ENCODE measurements at places on chromosomes 6 and 20.
A peak's percentile ranks its signal among the peaks of the same experiment; 100 is the strongest.

- DNase-seq: no peak
Measured at GRCh38 chr20:54092021-54092420, 21.6 kb upstream of the BCAS1 start.

- no peak for DNase-seq
Measured at GRCh38 chr20:18019068-18019467, 38.6 kb downstream of the OVOL2 start.

- peak; percentile 73 for DNase-seq
Measured at GRCh38 chr6:7106752-7107577, 796 bp upstream of the RREB1 start.

- DNase-seq: no peak
Measured at GRCh38 chr6:142531727-142532126, 229.9 kb downstream of the ADGRG6 start.

DNA sequence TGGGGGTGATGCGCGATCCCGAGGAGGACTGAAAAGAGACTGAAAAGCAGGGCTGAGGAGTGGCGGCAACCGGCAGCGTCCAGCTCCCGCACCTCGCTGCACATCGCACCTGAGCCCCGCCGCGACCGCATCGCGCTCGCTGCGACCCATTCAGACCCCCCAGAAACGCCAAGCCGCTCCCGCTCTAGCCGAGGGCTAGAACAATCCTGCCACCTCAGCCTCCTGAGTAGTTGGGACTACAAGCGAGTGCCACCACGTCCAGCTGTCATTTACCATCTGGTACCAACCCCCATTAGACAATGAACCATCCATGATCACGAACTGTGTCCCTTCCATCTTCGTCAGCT is 33.2 kb downstream of the HLA-A start:
- DNase-seq: no peak

DNA sequence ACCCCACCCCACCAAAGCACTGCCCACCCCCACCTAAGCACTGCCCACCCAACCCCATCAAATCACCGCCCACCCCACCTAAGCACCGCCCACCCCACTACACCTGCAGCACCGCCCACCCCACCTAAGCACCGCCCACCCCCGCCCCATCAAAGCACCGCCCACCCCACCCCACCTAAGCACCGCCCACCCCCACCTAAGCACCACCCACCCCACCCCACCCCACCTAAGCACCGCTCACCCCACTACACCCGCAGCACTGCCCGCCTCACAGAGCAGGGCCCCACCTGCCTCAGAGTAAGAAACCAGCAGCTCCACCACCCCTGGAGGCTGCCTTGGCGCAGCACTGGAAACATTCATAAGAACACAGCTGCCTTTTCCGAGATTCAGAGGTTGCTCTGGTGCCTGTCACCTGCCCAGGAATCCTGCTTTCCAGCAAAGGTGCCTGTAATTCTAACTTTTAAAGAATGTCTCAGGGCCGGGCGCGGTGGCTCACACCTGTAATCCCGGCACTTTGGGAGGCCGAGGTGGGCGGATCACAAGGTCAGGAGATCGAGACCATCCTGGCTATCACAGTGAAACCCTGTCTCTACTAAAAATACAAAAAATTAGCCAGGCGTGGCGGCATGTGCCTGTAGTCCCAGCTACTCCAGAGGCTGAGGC is 148.2 kb downstream of the BMP7 start:
- DNase-seq: no peak

DNA sequence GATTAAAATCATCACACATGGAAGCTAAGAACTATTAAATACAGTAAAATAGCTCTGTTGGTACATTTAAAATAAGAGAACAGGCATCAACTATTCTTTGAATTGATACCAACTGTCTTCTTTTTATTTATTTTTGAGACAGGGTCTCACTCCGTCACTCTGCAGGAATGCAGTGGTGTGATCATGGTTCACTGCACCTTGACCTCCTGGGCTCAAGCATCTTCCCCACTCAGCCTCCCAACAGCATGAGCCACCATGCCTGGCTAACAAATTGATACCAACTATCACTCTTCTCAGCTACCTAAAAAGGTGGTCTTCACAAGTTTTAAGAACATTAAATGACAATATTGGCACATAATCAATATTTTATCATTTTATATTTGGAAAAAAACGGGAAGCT is 7.8 kb upstream of the PNISR start:
- no peak for DNase-seq

DNA sequence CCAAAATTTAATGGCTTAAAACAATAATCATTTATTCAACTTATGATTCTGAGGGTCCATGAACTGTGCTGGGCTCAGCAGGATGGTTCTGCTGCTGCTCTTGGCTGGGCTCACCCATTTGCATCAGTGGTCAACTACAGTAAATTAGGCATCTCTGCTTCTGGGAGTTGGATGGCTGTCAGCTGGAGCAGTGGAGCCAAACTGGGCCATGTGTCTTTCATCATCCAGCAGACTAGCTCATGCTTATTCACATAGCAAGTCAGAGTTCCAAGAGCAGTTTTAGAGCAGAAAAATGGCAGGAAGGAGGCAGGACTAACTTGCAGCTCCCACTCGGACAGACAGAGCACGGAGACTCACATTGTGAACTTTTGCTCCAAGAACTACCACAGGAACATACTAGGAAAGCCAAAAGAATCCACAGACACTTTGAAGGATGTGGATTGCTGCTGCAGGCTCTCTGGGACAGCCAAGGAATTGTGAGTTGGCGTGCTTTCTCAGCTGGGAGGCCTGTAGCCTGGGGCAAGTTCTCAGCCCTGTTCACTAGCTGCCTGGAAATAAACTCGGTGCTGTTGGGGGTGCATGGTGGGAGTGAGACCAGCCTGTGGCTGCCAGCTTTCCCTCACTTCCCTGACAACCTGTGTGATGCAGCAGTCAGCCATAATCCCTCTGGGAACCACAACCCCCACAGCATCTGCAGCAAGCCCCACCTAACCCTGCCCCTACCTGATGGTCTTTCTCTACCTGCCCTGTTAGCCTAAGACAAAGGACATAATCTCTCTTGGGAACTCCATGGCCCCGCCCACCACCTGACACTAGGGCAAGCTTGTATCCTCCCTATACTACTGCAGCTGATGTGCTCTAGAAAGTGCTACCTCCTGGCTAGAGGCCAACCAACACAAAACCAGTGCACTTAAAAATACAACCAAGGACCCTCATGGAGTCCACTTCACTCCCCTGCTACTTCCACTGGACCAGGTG is 129.0 kb downstream of the JPH2 start:
- DNase-seq: no peak

DNA sequence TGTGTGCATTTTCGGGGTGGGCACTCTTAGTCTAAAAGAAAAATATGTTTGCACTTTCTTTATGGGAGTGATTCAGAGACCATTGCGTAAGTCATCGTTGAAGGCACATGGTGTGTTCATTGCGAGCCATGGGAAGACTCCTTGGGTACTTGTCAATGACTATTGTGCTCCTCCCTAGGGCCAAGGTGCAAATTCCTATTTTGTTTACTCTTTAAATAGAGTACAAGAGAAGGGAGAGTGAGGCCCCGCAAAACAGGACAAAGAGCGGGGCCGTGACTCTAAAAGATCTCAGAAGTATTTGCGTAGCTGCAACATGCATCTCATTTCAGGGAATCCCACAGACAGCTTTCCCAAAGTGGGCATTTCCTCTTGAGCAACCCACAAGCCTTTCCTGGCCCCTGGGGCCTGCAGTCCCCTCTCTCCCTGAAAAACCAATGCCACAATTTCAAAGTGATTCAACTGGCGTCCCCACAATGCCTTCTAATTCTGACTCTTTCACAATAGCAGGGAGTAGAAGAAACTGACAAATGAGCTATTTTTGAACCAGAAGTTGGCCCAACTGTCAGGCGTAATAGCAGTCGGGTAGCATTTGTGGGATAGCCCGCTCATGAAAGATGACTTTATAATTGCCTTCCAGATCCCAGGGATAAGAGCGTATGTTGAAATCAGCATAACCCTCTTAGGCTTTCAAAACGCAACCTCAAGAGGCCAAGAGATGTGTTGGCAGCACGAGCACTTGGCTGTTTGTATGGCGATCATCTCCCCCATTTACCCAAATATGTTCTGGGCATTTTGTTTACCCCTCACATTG is 277.9 kb upstream of the BMP2 start:
- DNase-seq: no peak

DNA sequence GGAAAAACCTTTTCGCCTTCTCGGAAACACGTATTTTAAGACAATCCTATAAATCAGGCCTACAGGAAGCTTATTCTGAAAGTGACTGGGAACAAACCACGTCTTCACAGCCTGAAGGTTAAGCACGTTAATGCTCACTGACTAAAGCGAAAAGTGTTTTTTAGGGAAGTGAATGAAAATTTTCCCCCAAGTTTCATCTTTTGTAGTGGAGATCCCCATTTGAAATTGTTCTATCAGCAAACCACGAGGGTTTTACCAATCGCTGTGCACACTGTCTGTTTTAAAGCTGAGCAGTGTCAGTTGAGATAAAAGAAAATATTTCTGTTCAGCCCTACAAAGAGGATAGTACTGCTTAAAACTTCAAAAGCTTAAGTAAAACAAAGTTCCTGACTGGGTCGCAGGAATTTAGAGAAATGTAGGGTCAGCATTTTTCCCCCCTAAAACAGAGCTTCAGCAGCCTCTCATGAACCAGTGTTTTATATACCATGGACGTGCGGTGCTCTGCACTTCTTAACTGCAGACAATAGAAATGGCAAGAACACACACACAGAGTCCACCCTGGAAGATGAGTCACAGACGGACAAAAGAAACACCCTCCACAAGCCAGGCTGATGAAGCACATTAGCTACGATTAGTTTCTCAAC is 34.9 kb downstream of the SLC22A23 start:
- no peak for DNase-seq

DNA sequence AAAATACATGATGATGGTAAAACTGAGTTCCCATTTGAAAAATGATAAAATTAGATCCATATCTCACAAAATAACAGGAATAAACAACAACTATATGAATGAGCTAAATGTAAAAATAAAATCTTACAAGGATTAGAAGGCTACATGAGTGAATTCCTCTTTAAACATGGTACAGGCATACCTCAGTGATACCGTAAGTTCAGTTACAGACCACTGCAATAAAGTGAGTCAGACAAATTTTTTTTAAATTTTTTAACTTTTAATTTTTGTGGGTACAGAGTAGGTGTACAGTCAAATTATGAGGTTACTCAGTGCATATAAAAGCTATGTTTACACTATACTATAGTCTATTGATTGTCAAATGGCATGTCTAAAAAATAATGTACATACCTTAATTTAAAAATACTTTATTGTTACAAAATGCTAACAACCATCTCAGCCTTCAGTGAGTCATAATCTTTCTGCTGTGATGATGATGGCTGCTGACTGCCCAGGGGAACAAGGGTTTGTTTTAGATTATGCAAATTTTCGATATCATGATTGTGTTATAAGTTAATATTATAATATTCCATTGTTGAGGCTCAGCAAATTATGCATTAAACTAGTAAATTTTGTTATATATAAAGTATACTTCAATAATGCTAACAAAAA is 222.8 kb upstream of the RUNX2 start:
- no peak for DNase-seq

DNA sequence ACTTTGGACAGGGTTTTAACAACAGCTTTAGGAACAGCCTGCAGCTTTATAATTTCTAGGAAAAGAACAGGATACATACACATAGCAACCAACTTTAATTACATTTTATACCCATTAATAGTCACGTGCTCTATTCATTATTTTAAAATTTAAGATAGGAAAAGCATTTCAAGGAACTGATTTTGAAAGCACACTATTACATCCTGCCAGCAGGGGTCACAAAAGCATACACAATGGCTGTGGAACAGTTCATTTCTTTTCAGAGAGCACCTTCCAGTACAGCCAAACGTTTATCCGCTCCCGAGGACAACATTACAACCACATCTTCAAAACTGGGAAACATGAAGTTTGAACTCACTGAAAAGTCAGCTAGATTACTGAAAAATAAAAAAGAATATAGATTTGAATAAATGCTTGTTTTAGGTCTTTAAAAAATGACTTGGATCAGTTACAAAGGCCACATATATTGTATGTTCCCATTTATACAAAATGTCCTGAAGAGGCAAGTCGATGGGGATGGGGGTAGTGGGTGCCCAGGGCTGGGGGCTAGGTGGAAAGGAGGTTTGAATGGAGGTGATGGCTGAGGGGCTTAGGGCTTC is 104.6 kb upstream of the EXOC2 start:
- DNase-seq: no peak

DNA sequence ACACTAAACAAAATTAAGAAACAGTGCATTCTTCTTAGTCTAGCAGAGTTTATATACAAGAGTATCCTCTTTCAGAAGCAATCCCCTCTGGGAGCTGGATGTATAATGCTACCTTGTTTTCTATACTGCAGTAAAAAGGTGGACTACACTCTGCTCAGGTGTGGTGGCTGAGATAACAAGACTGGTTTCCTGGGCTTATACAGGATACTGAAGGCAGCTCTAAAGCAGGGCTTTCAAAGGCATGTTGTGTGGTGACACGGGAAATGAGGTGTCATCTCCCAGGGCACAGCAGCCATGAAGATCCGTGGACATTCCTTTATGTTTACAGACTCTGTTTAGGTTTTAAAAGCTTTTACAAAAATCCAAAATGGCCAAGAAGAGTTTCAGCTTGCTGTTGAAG is 136.7 kb downstream of the MAP3K4 start:
- no peak for DNase-seq

DNA sequence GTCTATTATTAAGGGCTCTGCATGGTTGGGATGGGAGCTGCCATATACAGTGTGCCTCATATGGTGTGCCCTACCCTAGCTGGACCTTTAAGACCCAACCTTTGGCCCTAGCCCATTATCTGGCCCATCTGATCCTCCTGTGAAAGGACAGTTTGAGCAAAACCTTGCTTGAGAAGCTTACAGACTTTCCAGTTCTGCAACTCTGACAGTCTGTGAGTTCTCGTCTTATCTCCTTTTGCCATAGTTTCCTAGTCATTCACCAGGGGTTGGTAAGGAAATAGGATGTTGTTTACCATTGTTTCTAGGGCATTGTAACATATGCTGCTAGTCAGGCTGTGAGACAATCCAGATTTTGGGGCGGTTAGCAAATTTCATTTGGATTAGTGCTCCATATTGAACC is 17.2 kb downstream of the CTNNBL1 start:
- DNase-seq: no peak

DNA sequence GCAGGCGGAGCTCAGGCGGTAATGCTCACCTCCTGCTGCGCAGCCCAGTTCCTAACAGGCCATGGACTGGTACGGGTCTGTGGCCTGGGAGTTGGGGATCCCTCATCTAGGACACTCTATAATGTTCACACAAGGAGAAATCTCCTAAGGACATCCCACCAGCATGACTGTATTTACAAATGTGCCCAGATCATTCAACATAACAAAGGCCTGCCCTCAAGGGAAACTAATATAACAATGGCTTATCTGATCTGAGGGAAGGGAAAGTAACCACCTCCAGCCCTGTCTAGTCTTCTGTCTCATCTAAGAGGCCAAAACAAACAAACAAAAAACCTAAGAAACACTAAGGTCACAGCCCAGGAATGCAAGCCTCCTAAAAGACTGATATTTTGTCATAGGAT is 232.8 kb downstream of the RNGTT start:
- DNase-seq: no peak

GRCh38 chr6:138287144-138287955 is 69.1 kb upstream of the PBOV1 start:
- DNase-seq: no peak

- DNase-seq: no peak
Measured at GRCh38 chr6:147116056-147116455, 88.2 kb upstream of the STXBP5 start.
